ENCODE measurements at places on chromosomes 3 and 15.

DNA sequence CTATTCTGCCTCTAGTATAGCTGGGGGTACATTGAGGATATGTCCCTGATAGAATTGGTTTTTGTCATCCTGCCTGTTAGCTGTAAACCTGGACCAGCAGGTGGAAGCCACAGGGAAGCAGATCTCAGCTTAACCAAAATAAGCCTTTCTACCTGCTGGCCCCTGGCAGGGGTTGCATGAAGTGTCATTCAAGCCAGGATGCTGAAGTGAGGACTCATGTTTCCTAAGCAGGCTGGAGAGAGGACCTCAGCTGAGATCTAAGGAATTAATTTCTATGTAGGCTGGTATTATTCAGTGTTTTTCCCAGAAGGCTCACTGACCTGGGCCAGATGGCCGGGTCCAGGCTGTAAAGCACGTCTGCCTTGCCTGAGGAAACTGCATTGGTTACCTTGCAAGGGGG, 128.9 kb downstream of the MEGF11 start:
- no peak for DNase-seq

- no peak for DNase-seq
These were observed 48.7 kb upstream of the PCSK6 start for GRCh38 chr15:101538177-101538576.

GRCh38 chr3:143071776-143072175, 47.8 kb upstream of the CHST2 start:
- no peak for DNase-seq

DNA sequence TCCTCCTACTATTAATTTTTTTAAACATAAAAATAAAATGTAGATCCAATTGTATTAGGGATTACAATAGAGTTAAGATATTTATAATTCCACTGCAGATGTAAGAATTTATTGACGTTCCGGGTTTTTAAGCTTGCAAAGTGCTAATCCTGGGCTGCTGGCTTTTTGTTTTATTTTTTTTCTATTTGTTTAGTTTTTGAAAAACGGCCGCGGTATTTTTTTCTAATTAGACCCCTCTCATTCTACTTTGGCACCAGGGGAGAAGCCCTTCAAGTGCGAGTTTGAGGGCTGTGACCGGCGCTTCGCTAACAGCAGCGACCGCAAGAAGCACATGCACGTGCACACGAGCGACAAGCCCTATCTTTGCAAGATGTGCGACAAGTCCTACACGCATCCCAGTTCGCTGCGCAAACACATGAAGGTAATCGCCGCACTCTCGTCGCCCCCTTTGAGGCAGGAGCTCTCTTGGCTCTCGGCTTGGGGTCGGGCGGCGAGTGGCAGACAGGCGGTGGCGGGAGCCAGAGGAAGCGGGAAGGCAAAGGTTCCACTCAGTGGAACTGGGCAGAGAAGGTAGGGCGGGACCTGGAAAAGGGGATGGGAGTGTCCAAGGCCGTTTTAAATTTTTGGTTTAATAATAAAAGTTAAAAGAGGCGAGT, 3.2 kb downstream of the ZIC1 start:
- DNase-seq, result no peak

DNA sequence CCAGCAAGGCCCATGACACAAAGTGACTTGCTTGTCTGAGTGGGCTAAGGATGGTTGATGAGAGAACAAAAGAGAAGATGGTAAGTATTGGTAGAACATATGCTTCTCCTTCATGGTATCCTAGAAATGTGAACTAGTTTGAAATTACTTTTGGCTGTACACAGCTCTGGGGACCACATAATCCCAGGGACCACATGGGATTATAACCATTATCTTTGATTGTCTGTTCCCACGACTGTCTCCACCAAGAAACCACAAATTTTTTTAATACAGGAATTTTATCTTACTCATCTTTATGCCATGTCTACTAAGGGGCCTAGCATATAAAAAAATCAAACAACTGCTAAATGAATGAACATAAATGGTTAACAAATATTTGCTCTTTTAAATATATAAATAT, 155.3 kb upstream of the PRICKLE2 start:
- no peak for DNase-seq

GRCh38 chr15:81516461-81516860, 142.4 kb upstream of the TMC3 start:
- DNase-seq, result no peak

Data from GM10248 (cell line).